ENCODE measurements at places on chromosomes 12 and 14. TPM values are rescaled to one million over a fixed set of nuclear protein-coding genes. Genes with fewer than 3 reads are reported as not detected.
A peak's percentile ranks its signal among the peaks of the same experiment; 100 is the strongest.

GRCh38 chr14:38387821-38388220 lies 131.9 kb upstream of the CLEC14A start:
- no peak for DNase-seq

Gene GALNT8
- total RNA-seq = 1.3 TPM

- peak; percentile 35 for DNase-seq
Measured at GRCh38 chr12:7915661-7916403, 20.2 kb downstream of the SLC2A3 start.

Gene GXYLT1
- total RNA-seq = 7.0 TPM

DNA sequence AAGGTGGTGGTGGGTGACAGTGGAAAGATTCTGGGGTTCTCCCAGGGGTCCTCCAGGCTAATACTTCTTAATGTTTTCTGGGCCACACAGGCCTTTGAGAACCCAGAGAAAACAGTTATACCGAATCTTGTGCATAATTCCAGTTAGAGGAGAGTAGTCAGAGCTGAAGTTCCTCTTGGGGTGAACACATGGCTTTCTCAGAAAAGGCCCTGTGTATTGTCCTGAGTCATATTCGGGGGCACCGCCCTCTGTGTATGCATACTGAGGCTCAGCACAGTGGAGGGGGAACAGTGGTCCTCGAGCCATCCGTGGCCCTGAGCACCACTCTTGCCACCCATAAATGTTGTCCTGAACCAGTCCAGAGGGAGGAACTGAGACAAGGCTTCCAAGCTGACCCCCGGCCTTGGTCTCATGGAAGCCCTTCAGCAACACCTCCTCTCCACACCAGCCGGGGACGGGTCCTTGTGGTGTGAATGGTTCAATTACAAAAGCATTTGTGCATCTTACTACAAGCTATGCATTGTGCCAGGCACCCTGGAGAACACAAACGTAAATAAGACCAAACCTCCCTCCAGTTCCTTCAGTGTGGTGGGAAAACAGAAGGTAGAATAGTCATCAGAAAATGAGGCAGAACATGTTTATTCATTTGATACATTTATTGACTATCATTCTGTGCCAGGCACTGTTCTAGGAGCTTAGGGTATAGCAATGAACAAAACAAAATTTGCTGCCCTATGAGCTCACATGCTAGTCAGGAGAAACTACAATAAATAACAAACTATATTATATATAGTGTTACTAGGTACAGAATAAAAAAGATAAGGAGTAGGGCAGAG lies 9.9 kb downstream of the DHRS2 start:
- peak; percentile 13 for DNase-seq

- no peak for DNase-seq
Measured at GRCh38 chr12:53181935-53182334, 1.2 kb upstream of the CSAD start.

DNA sequence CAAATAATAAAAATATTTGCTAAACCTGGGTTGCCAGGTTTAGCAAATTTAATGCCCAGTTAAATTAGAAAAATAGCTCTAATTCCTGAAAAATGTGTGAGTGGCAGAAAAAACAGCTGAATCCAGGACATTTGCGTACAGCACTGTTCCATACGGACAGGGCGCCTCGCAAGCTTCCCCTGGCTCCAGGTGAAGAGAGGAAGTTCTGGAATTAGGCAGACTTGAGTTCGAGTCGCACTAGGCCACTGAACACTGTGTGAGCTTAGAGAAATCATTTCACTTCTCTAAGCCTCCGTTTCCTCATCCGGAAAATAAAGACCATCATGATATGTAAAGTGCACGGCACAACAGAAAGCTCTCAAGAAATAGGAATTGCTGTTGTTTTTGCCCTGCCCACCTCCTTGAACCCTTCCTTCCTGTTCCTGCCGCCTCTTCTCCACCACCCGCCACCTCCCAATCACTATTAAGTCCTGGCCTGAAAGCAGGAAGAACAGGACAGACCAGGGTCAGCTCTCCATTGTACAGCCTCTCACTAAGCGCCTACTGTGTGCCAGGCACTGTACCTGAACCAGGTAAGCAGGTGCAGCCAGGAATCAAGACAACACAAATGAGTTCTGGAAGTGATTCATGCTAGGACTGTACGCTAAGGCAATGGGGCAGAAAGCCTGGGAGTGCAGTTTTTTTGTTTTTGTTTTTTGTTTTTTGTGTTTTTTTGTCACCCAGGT lies 763 bp upstream of the PHETA1 start:
- no peak for DNase-seq

DNA sequence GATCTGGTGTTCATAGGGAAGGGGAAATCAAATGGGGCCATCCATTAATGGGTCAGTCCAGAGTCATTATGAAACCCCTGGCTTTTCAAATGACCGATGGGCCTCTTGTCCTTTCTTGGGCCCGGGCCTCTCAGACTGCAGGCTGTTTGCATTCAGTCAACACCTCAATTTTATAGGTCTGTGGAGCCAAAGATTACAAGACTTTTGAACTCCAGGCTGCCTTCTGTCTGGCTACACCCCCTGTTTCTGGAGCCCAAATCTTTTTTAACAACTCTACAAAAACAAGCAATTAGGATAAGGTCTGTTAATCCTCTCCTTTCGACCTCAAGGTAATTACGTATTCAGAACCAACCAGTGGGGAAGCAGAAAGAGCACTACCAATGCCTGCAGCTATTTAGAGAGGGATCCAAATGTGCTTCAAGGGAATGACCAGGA lies 35.6 kb downstream of the DUSP6 start:
- DNase-seq = no peak

DNA sequence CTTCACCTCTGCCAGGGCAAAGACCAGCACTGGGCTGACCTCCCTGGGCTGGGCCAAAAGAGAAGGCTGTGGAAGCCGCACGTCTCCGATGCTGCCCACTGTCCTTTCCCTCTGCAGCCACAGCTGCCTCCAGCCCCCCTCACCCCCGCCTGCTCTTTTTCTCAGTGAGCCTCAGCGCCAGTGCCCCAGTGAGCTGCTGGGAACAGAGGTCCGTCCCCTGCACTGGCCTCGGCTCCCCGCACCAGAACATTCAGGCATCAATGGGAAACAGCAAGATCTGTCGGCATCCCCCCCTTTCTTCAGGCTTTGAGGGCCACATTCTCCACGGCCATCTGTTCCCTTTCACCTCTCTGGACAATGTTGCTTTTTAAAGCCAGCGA lies 398.1 kb downstream of the ZFP36L1 start:
- no peak for DNase-seq

- no peak for DNase-seq
Measured at GRCh38 chr12:124734224-124734788, 129.4 kb downstream of the SCARB1 start.

GRCh38 chr12:108016022-108016564 lies 113.0 kb upstream of the WSCD2 start:
- DNase-seq = no peak

Gene MBIP
- total RNA-seq = 25.5 TPM

Gene OR6C2
- not detected for total RNA-seq

DNA sequence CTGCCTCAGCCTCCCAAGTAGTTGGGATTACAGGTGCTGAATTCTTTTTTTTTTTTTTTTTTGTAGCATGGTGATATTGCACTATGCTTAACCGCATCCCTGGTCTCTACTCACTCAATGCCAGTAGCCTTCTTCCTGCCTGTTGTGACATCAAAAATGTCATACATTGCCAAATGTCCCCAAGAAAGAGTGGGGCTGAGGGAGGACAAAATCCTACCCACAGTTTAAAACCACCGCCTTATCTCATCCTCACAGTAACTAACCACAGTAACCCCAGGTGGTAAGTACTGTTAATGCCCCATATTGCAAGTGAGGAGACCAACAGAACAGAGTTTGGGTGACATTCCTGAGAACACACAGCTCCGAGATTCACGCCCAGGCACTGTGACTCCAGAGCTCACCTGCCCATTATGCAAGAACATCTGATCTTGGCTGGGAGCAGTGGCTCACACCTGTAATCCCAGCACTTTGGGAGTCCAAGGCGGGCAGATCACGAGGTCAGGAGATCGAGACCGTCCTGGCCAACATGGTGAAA lies 19.6 kb downstream of the MORN3 start:
- DNase-seq = peak; percentile 22

Gene LMO3
- total RNA-seq = not detected

GRCh38 chr14:32022938-32023466 lies 54.1 kb upstream of the ARHGAP5 start:
- no peak for DNase-seq

Gene DDX51
- 18.3 TPM for total RNA-seq

- no peak for DNase-seq
Measured at GRCh38 chr14:54383835-54384234, 13.0 kb upstream of the CDKN3 start.

- no peak for DNase-seq
Measured at GRCh38 chr12:31278424-31278823, 47.5 kb downstream of the SINHCAF start.

DNA sequence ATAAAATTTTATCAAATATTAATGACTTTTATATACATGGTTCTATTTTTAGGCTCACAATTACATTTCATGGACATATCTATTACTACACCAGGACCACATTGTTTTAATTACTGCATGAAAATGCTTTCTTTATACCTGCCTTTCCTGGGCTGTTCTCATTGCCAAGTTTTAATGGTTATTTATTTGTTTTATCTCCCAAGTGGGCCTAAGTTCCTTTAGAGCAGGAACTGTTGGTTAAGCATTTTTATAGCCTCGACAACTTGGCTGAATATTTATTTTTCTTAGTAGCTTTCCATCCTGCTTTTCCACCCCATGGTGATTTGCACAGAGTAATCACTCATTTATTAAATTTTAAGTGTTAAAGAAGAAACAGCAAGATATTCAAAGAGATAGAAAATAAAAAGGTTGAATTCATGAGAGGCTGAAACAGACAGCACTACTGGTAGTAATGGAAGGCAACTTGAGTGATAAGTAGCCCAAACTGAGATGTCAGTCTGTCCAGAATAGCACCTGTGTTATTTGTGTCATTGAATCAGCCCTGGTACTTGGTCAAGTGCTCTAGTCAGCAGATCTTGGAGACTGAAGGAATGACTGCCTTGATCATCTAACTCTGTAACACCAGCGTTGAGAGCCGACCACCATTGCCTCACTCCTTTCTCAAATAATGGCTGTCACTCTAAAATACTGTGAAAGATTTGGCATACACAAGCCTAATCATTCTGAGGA lies 119.1 kb upstream of the EGLN3 start:
- no peak for DNase-seq

GRCh38 chr12:118541934-118542333 lies 165.6 kb downstream of the SUDS3 start:
- DNase-seq = no peak

Gene GLTP
- total RNA-seq = 21.1 TPM

DNA sequence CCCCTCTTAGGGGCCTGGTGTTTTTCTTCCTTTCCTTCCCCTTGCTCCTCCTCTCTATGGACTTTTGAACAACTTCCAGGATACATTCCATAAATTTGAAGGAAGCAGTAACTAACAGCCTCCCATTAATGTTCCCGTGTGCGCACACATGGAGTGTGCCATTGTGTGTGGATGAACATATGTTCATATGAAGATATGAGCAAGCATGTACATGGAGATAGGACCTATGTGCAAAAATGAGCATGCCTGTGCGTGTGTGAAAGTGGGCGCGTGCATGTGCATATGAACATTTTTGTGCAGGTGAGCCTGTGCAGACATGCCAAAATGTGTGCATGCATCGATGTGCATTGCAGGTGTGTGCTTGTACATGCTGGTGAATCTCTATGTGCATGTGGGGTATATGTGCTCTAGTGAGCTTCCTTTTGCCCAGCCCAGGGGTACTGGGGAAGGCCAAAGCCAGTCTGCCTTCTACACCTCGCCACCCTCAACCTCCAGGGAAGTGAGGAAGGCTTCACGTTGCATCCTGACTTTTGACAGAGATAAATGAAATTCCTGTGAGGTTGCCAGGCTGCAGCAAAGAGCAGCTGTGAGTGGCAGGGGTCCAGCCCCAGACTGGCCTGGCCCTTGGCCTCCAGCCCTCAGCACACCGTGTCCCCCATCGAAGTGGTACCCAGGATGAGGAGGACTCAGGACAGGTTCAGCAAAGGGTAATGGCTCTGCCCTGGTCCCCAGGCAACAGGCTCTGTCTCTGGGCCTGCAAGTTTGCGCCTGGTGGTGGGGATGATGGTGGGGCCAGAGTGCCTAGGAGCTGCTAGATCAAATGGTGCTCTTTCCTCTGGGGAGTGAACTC lies 21.1 kb upstream of the PGF start:
- DNase-seq = no peak

- DNase-seq = no peak
Measured at GRCh38 chr12:110679201-110679600, 9.7 kb downstream of the HVCN1 start.

- DNase-seq = no peak
Measured at GRCh38 chr14:57530571-57530970, 36.9 kb upstream of the CCDC198 start.

GRCh38 chr12:101570047-101570446 lies 24.7 kb upstream of the MYBPC1 start:
- no peak for DNase-seq

Gene SIX1
- total RNA-seq = not detected

GRCh38 chr12:125069616-125070015 lies 4.4 kb downstream of the AACS start:
- DNase-seq = no peak

DNA sequence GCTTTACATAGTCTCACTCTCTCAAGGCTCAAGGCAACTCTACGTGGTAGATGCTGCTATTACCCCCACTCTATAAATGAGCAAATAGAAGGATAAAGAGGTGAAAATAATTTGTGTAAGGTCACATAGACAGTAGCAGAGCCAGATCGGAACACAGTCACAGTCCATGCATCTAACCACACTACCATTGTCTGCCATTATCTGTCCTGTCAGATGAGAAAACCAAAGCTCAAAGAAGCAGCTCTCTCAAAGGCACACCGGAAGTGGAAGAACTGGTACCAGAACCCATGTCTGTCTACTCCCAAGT lies 134.4 kb upstream of the NUDT4 start:
- DNase-seq = no peak

DNA sequence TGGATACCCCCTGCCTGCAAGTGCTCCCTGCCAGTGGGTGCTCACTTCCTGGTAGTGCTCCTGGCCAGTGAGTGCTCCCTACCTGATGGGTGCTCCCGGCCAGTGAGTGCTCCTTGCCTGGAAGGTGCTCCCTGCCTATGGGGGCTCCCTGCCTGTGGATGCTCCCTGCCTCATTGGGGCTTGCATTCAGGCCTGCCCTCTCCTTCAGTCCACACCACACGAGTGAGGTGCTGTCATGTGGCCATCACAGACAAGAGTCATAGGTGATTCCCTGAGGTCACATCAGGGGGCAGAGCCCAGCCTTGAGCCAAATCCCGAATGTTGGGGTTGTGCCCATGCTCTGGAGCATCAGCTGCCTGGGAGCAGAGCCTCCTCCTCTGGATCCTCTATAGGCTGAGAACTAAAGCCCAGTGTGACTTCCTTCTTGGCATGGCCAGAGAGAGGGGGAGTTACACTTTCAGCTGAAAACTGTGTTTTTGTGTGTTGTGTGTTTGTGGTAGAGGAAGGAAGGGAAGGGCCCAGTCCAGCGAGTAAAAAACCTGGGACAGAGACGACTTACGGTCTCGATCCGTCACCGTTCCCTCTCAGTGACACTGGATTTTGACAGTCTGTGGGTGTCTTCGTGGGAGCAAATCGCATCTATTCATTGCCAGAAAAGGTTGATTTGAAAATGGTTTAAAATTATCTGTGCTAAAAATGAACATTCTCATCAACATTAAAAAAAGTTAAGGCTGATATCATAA lies 136.0 kb downstream of the ADGRD1 start:
- DNase-seq = peak; percentile 8

All from activated CD4-positive, alpha-beta memory T cell treated with anti-CD3 and anti-CD28 coated beads for 36 hours (primary cell).